G401 (cell line): ENCODE measurements at places on chromosomes 16 and 17. TPM values are rescaled to one million over a fixed set of nuclear protein-coding genes. Genes with fewer than 3 reads are reported as not detected.
A peak's percentile ranks its signal among the peaks of the same experiment; 100 is the strongest.

The KCNJ2 gene
- 72.6 and 103 TPM in 2 replicates for total RNA-seq

The CORO6 gene
- total RNA-seq: 3.6 and 9.7 TPM in 2 replicates

The VTN gene
- 12.4 and 13.1 TPM in 2 replicates for total RNA-seq

The TAT gene
- total RNA-seq: not detected in 2 replicates

The ZNF597 gene
- total RNA-seq: 0.18 and 0.61 TPM in 2 replicates

The METTL23 gene
- 25.9 and 34.6 TPM in 2 replicates for total RNA-seq

The DNAI2 gene
- total RNA-seq: not detected in 2 replicates

The SAMD14 gene
- total RNA-seq: 7.5 and 8.4 TPM in 2 replicates

The MYH3 gene
- total RNA-seq: 0.34 TPM in 1 of 2 replicates, not detected in the other

The TBC1D3K gene
- 0.43 and 1.1 TPM in 2 replicates for total RNA-seq

The TEX19 gene
- total RNA-seq: 5.5 and 5.7 TPM in 2 replicates

- no peak for DNase-seq
Observed at GRCh38 chr16:2257726-2258125, 6.3 kb upstream of the ECI1 start.

DNA sequence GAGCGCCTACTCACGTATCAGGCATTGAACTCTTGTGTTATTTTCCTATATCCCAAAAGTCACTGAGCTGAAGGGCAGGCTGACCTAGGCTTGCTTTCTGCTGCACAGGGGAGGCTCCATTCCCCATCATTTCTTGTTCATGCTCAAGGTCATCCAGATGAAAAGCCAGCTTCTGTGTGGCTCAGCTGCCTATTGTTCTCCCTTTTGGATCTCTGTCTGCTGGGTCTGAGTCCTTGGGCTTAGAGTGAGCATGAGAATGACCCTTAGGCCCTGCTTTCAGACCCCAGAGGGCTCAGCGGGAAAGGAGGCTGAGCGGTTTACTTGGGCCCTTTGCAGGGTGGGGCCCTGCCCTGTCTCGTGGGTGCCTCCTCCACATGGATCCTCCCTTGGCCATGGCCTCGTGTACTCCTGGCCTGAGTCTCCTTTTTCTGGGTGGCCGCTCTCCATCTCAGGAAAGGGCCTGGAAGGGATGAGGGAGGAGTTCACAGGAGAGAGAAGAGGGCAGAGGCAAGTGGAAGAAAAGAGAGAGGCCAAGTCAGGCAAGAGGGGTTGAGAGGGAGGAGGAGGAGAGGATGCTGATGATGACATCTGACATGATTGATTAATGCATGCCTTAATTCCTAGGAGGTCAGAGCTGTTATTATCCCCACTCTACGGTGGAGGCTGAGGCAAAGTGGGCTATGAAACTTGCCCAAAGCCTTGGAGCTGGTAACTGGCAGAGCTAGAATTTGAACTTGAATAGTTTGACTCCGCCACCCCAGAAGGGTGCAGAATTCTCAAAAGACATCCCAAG lies 19.8 kb upstream of the MAP3K14 start:
- no peak for DNase-seq

DNA sequence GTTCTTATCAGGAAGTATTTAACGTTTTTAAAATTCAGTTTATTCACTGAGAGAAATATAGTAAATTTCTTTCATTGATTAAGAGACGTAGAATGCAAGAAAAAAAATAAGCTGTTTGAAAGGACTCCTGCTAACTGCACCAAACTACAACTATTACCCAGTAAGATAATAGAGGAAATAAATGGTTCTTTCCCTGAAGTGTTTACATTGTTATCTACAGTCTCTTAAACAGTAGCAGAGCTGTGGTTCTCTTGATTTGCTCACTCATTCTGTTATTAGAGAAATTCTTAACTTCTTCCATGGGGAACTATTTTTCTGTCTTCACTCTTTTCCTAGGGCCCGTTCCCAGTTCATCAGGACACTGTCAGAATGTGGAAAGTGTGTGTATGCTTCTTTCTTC lies 973.0 kb downstream of the KCNJ2 start:
- no peak for DNase-seq

- no peak for DNase-seq
Observed at GRCh38 chr17:76515274-76515949, 14.2 kb upstream of the RHBDF2 start.

DNA sequence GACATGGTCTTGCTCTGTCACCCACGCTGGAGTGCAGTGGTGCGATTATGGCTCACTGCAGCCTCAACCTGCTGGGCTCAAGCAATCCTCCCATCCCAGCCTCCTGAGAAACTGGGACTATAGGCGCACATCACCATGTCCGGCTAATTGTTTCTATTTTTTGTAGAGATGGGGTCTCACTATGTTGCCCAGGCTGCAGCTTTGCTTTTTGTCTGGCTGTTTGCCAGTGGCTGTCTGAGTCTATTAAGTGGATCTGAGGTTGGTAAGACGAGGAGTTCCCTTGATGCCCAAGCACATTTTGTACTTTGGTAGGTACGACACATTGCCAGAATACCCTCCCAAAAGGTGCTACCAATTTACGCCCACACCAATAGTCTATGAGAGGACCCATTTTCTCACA lies 5.1 kb downstream of the TBX21 start:
- no peak for DNase-seq

- no peak for DNase-seq
Observed at GRCh38 chr16:10879681-10880589, 2.9 kb downstream of the CIITA start.

- no peak for DNase-seq
Observed at GRCh38 chr16:3054965-3055733, 8.8 kb downstream of the MMP25 start.

- no peak for DNase-seq
Observed at GRCh38 chr16:3038256-3038655, 1.5 kb upstream of the BICDL2 start.

DNA sequence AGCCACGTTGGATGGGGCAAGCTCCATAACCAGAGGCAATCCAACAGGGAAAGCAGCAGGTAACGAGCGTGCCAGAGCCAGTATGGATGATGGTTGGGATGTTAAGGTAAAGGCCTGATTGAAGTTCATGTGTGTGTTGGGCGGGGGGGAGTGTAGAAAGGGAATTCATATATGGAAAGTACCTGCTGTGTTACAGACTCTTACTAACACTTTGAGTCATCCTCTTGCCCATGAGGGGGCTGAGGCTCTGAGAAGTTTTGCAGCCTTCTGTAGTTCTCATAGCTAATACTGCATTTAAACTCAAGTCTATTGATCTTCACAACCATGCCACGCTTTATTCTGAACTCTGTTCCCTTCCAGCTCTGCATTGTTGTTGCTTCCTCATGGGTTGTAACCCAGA lies 28.5 kb downstream of the SYCE1L start:
- no peak for DNase-seq

- no peak for DNase-seq
Observed at GRCh38 chr16:6827267-6827666, 505.4 kb upstream of the RBFOX1 start.

DNA sequence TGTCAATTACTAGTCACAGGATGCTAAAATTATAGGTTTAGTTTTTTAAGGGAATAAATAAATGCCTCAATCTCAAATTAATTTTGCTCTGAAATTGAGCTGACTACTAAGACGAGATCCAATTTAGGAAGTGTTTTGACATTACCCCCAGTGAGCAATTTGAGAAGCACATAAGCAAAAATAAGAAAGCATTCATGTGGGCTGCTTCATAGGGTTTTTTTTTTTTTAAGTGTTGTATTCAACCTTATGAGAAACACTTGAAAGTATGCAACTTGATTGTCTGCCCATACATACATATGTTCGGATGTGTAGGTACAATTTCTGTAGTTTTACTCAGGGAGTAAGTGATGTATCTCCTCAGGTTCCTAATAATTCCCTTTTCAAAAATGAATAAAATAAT lies 77.6 kb downstream of the PRKCA start:
- DNase-seq: no peak

DNA sequence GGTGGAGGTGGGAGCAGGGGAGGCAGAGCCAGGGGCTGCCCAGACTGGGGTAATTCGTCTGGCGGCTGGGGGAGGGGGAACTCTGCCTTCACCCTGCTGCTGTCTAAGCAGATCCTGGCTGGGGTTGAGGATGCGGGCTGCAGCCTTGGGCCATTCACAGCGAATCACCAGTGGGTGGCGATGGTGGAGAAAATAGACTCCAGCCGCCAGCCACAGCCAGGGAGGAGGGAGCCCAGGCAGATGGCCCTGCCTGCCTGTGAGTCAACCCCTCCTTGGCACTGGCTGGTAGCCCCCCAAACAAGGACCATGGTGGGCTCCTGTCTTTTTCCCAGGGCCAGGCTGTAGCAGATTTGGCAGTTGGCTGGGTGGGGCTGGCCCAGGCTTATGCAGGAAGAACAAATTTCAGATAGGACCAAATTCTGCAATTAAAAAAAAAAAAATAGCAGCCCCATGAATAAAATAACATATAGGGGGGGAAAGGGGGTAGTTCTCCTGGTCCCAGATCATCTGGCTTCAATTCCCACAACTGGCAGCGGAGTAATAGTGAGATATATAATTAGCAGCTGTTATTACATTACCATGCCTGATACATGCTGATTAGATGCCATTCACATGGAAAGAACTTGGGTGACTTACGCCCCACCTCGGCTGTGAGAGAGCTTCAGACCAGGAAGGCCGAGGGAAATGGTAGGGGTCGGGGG lies 41.5 kb upstream of the CDH5 start:
- no peak for DNase-seq

DNA sequence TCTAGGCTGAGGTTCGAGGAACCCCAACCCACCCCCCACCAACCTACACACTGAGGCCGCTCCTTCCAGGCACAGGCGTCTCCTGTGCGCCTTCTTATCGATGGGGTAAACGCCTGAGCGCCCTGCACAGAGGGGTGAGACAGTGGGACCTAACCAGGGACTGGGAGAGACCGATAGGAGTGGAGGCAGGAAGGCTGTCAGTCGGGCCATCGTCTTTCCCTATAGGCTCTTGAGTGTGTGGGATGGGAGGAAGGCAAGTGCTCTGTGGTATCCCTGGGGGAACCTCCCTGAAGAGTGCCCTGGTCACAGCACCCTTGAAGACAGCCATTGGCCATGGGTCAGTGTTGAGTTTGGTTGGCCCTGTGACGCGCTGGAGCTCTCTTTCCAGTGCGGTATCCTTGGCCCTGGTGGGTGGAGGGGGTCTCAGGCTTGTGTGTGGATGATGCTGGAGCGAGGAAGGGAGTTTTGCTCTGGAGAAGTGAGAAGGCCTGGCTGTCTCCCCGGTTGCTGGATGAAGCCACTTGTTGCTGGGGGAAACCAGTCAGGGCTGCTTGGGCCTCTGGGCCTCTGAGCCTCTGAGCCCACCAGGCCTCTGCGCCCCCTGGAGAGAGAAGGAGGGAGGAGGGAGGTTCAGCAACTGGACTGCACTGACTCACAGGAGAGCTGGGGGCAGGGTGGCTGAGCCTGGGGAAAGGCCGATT lies 1.7 kb downstream of the GPRC5C start:
- peak; percentile 51 for DNase-seq

DNA sequence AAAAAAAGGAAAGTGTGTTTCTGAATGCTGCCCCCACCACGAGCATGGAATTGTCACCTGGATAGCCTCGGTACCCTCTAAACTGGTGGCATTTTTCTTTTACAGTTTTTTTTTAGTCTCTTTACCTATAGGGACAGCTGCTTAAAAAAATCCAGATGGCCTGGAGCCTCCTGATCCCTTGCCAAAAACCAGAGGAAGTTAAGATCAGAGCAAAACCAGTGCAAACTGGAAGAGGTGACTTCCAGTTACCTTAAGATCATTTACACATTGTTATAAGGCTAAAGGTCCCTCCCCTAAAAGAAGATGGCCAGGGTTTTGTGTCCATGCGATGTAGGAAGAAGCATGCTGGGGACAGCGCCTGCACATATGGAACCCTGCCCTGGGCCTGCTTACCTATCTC lies 3.5 kb downstream of the MEFV start:
- no peak for DNase-seq

DNA sequence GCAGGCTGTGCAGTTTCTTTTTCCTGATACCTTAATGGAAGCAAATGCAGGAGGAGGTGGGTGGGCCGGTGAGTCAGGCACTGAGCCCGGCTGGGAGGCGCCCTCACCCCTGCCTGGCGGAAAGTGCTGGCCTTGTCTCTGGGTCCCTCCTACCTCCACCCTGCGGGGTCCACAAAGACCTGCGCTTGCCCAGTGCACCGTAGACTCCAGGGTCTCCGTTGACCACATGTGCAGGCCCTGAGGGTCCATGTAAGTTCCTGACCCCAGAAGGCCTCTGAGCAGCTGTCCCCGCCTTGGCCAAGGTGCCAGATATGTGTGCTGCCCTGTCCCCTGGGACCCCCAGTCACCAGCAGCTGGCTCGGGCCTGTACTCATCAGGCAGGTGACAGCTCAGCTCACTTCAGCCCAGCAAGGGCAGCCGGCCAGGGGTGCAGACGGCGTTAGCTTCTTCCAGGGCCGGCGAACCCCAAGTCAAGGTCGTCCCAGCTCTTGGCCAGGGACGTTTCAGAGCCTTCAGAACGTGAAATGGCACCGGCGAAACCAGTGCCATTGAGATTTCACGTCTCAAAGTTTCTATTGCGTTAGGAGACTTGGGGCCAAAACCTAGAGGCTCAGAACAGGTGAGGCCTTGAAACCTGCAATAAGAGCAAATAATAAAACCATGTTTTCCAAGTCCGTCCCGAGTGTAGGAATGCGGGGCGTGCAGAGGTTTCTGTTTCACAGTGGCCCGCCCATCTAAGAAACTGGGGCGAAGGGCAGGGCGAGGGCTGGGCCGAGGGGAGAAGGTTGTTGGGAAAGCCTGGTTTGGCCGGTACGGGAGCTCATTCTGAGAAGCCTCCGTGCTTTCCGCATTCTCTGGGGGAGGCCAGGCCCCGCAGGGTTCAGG lies 12.1 kb downstream of the METRNL start:
- DNase-seq: no peak

- no peak for DNase-seq
Observed at GRCh38 chr16:73847090-73847489, 449.5 kb upstream of the PSMD7 start.

- DNase-seq: no peak
Observed at GRCh38 chr16:80347900-80348299, 192.9 kb upstream of the DYNLRB2 start.

DNA sequence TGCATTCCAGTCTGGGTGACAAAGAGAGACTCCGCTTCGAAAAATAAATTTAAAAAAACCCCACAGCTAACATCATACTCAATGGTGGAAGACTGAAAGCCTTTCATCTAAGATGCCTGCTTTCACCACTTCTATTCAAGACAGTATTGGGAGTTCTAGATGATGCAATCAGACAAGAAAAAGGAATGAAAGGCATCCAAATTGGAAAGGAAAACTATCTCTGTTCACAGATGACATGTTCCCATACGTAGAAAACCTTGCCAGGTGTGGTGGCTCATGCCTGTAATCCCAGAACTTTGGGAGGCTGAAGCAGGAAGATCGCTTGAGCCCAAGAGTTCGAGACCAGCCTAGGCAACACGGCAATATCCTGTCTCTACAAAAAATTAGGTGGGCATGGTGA lies 31.1 kb downstream of the RANBP10 start:
- no peak for DNase-seq

- no peak for DNase-seq
Observed at GRCh38 chr16:64749346-64749745, 372.5 kb downstream of the CDH11 start.
